ENCODE measurements at places on chromosomes 13 and 19.

DNA sequence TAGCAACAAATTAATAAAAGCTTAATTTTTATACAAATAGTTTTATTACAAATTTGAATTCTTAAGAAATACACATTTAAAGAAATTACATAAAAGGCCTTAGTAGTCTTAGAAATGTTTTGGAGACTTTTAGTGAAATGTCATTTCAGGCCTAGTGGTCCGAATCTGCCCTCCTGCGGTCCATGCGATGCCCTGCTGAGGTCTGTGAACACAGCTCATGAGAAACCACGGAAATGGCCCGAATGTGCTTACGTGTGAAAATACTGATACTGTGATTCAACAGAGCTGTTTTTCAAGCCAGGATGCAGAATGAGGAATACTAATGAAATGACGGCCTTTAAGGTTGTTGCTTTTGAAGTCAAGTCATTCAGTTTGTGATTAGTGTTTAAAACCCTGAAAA is 157.9 kb downstream of the COL4A1 start:
- DNase-seq, result no peak

DNA sequence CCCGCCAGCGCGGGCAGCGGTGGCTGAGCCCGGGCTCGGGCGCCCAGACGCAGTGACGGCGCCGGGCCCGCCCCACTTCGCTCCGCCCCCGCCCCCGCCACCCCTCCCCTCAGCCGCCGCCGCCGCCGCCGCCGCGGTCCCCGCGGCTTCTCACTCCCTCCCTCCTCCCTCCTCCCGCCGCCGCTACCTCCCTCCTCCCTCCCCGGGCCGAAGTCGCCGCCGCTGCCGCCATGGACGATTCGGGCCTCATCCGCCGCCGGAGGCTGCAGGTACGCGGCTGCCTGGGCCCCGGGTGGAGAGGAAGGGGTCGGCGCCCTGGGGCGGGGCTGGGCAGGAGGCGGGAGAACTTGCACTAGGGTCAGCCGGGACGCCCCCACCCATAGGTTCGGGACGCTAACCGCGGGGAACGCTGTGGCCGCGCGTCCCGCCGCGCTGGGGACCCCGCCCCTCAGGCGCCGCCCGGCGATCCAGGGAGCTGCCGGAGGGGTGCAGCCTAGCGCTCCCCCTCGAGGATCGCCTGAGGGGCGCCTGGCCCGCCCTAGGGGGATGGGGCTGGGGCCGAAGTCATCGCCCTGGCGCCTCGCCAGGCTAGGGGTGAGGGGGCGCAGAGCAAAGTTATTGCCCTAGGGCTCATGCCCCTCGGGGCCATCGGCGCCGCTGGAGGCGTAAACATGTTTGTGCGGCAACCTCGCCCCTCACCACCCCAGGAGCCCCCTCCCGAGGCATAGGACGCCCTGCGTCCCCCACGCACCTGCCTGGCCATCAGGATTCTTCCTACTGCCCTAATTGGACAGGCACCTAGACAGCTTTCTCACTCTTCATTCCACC is 427 bp downstream of the RTBDN start:
- DNase-seq, result no peak

- DNase-seq, result no peak
Observed at GRCh38 chr19:2054763-2055162, 3.7 kb upstream of the MKNK2 start.

DNA sequence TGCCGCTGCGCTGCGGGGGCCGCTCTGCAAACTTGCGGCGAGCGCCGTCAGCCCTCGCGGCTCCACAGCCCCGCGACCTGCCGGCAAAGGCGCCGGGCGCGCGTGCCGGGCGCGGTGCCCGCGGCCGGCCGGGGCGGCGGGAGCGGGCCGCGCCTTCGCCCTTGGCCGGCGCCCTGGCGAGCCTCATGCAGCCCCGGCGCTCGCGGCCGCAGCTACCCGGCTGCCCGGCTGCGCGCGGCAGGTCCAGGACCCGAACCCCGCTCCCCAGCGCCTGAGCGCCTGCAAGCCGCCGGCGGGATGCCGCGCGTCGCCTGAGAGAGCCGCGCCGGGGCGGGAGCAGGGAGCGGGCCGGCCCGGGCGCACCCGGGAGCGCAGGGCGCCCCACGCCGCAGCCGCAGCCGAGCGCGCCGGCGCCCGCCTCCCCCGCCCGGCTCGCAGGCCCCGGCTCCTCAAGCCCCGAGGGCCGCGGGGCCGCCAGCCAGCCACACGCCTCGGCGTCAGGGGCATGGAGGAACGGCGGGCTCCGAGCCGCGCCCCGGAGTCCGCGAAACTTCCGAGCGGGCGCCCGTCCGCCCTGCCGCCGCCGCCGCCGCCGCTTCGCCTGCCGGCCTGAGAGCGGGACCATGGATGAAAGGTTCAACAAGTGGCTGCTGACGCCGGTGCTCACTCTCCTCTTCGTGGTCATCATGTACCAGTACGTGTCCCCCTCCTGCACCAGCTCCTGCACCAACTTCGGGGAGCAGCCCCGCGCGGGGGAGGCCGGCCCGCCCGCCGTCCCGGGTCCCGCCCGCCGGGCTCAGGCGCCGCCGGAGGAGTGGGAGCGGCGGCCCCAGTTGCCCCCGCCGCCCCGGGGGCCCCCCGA is 564 bp downstream of the HS6ST3 start:
- peak; percentile 27 for DNase-seq

DNA sequence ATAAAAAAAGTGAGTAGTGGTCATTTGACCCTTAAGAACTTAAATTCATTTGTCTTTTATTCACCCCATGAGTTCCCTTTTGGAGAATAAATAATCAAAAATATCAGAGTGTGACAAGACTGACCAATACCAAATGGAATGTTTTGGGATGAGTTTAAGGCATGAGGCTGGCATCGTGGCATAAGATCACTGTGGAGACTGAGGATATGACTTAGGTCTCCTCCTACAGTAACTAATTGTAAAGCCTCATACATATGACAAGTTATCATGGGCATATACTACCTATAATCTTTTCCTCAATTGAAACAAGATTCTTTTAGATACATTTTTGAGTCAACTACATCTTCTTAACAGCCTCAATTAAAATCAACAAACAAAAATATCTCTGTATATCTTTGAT is 782.0 kb downstream of the SLITRK1 start:
- no peak for DNase-seq

DNA sequence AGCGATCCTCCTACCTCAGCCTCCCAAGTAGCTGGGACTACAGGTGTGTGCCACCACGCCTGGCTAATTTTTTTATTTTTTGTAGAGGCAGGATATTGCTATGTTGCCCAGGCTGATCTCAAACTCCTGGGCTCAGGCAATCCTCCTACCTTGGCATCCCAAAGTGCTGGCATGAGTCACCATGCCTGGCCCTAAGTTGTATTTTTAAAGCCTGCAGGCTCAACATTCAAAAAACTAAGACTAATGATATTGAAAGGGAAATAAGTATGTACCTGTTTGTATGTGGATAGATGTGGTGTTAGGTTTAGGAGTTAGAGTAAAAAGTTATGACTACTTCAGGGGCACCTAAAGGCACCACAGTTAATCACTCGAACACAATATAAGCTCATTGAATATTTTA is 5.4 kb upstream of the IPO5 start:
- no peak for DNase-seq

DNA sequence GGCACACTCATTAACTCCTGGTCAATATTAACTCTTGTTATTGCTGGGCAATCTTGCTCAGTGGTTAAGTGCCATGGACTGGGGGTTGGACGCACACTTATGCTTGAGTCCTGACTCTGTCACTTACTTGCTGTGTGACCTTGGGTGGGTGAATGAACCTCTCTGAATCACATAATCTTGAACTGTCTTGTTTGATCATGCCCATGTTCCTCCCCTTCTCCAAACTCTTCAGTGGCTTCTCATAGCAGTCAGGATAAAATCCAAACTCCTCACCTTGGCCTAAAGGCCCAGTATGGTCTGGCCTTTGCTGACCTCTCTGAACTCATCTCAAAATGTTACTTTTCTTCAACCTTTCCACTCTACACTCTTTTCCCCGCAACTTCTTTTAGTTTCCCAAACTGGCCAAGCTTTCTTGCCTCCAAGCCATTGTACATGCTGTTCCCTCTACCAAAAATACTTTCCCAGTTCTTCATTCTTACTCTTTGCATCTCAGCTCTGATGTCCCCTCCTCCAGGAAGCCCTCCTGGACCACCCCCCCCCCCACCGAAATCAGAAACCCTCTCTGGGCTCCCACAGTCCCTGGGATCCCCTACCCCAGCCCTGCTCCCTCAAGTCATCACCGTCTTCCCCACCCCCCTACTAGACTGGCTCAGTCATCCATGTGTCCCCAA is 2.4 kb downstream of the MYPOP start:
- no peak for DNase-seq

DNA sequence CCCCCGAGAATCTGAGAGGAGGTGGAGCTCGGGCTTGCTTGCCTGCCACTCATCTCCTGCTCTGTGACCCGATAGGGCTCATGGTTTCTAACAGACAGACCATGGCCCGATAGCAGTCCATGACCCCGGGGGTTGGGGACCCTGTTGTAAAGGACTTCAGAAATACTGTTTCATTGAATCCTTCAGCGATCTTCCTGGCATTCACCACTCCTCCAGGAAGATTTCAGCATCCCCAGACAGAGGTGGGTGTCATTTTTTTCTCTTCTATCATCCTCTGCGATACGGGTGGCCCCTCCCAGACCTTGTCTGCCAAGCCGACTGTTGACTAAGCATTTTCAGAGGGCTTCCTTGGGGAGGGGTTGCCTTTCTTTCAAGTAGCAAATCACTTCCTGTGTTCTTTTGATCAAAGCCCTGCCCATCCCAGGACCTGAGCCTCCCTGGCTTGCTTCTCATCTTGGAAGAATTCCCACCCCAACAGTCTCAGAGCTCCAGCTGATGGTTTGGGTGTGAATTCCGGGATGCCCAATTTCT is 1.7 kb downstream of the MYO1F start:
- DNase-seq, result no peak

DNA sequence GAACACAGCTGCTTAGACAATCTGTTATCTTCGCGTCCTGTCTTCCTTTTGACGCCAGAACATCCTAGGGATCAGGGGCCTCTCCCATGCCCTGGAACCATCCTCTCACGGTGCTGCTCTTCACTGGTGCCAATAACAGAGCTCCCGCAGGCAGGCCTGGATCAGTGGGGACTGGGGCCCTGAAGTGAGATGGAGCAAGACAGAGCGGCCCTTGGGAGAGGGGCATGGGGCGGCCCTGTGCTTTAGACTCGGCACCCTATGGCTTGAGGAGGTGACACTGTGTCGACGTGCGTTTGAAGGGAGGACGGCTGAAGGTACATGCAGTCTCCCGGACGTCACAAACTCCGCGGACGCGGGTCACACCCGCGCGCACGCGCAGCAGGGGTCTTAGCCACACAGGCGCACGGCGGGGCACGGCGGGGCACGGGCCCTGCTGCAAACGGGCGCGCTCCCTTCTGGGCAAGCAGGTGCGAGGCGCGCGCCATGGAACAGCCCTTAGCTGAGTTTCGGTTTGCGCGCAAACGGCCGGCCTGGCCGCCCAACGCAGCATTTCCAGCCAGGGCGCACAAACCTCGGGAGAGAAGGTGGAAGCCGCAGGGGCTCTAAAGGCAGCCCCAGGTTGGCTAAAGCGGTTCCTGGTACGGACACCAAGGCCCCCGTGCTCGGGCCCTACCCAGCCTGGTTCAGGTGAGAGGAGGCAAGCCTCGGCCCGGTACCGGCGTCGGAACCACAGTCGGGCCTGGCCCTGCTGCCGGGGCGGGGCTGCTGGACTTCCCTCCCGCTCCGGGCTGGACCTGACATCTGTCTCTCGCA is 16.5 kb upstream of the RNF17 start:
- peak; percentile 65 for DNase-seq

DNA sequence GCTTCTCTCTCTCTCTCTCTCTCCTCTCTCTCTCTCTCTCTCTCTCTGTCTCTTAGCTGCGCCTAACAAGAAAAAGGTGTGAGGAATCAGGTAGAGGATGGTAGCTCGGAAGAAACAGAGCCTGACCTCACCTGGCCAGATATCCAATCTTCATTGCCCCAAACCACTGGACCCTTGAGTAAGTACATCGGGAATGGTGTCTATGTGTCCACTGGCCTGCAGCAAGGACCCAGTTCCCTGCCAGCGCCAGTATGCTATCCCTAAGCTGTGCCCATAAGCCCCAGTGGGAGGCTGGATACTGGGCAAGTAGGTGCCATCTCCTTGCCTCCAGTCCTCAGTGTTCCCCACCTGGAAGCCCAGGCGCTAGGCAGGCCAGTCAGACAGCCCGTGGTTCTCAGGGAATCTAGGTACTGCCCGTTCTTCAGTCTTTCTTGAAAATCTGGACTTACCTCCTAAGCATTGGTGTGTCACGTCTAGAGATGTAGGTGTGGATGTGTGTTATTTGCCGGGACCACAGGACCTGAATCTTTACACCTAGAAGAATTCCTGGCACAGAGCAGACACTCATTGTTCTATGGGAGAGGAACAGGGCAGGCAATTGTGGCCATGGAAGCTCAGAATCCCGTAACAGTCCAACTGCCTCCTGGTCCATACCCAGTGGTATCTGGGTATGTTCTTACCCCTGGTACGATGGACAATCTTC is 7.3 kb downstream of the URAD start:
- DNase-seq, result no peak

DNA sequence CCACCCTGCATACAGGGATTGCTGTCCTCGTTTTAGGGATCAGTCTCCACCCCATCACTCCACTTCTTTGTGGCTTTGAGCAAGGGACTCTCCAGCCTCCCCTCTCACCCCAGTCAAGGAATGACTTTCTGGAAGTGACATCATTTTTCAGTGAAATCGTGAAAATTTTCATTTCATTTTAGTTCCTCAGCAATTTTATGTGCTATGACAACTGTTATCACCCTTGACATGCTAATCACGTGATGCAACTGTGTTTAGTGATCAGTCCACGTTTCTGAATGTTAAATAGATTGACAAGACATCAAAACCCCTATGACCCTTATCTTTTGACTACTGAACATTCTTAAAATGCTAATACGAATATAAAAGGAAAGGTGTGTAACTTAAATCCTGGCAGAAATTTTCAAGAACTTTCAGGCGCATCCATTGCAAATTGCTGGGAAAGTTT is 8.0 kb downstream of the C19orf81 start:
- DNase-seq, result no peak

DNA sequence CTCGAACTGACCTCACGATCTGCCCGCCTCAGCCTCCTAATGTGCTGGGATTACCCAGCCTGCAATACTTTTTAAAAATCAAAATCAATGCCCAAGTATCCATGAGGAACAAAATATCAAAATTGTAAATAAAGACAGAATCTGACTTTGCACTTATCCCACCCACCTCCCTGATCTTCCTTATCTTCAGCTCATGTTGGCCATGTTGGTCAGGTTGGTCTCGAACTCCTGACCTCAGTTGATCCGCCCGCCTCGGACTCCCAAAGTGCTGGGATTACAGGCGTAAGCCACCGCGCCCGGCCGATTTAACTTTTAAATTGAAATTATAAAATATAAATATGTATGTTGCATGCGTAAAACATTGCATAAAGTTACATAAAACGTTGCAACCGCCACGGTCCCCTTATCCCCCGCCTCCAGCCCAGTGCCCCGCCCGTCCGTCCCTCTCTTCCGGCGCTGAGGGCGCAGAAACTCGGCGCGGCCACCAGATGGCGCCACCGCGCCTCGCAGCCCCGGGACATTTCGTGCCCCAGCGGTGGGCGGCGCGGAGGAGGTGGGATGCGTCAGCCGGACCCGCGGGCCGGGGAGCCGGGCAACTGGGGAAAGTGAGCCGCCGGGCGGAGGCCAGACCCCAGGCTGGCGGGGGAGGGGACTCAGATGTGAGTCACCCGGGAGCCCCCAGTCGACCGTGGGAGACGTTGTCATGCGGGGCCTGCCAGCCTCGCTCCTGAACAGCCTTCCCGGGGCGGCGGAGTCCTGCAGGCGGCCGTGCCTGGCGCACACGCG is 1.5 kb upstream of the GADD45B start:
- DNase-seq, result peak; percentile 88
